ENCODE measurements at places on chromosomes 7 and 10.

GRCh38 chr10:132925614-132926013, 16.8 kb downstream of the CFAP46 start:
- no peak for DNase-seq

DNA sequence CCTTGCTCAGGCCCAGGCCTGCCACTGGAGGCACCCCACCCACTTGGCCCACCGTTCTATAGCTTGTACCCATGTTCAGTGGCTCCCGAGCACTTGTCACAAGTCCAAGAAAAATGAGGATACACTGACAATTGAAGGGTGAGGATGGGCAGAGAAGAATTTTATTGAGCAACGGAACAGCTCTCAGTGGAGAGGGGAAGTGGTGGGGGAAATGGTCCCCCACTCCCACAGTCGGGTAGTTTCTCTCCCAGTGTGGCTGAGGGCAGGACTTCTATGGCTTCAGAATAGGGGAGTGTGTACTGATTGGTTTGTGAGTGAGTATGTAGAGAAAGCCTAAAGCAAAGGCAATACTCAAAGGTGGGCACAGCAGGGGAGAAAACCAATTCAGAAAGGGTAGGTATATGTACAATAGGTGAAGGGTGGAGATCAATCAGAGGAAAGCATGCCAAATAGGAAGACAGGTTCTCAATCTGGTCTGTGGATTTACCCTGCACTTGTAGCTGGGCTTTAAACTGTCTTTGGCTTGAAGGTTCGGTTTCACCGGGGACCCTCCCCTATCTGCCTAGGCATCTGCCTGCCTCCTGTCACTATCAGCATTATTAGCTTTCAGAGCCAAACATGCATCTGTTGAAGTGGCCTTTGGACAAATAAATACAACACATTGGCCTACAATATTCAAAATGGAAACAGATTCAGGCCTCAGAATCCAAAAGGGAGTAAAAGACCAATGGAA, 8.9 kb upstream of the TSPAN13 start:
- DNase-seq, result no peak

GRCh38 chr7:84175461-84175860, 19.1 kb downstream of the SEMA3A start:
- DNase-seq, result no peak

DNA sequence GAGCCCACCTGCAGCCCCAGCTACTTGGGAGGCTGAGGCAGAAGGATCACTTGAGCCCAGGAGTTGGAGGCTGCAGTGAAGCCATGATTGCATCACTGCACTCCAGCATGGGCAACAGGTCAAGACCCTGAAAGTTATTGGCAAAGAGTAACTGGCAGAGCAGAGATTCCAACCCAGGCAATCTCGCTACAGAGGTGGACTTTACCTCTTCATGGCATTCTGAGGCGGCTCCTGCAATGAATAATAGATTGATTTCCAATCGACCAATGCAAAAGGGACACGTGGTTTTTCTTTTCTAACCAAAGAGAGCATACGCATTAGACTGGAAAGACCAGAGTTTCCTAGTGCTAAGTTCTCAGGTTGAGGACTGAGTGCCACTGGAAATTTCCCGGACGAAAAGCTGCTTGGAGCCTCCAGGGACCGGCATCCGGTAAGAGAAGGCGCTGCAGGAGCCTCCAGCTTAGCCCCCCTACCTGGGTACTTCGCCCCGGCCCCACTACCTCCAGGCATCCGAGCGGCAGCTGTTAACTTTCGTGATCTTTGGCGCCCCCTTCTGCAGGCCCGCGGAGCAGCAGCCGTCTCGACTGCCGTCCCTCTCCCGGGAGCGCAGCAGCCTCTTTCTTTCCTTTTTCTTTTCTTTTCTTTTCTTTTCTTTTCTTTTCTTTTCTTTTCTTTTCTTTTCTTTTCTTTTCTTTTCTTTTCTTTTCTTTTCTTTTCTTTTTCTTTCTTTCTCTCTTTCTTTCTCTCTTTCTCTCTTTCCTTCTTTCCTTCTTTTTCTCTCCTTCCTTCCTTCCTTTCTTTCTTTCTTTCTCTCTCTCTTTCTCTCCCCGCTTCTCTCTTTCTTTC, 4.1 kb downstream of the MBLAC1 start:
- peak; percentile 45 for DNase-seq

- DNase-seq, result no peak
Measured at GRCh38 chr10:44399659-44400451, 15.0 kb upstream of the CXCL12 start.

DNA sequence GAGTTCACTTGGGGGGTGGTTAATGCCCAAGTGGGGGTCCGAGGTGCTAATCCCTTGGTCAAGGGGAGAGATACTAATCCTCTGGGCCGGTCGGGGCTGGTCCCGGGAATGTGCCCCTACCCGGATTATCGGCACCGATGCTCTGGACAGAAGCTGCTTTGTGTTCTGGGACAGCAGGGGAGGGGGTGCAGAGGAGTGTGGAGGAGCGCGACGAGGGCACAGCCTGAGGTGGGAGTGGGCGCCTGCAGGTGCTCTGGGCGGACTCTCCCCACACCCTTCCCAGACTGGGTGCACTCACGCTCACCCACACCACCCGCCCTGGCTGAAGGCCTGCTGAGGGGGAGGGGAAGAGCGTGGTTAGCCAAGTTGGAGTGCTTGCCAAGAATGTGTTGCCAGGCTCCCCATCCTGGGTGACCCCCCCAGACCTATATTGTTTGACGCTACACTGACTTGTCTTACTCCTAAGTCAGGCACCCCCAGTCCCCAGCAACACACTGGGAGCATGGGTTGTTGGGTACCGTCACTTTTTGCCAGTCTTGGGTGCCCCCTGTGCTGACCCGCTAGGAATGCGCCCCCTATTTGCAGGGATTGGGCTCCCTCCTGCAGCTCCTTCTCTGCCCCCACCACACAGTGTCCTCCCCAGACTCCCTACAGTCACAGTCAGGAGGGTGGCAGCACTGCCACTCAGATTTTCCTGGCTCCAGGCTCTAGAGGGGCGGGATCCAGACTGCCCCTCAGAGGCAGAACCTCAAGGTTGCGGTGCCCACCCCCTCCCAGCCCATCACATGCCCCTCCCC, 1.2 kb downstream of the SLC4A2 start:
- DNase-seq, result no peak

DNA sequence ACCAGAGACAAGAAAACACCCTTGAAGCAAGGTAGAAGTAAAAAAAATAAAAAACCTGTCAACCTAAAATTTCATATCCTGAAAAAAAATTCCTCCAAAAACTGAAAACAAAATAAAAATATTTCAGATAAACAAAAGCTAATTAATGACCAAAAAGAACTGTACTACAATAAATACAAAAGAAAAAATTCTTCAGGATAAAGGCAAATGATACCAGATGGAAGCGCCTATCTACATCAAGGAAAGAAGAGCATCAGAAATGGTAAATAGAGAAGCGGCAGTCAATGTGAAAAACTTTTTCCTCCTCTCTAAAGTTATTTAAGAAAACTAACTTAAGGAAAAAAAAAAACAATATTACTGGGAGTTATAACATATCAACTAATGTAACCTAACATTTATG, 79.8 kb downstream of the RSU1 start:
- DNase-seq, result no peak

GRCh38 chr7:32905175-32905662, 13.7 kb upstream of the KBTBD2 start:
- DNase-seq, result peak; percentile 36

GRCh38 chr10:99540657-99541531, 8.2 kb downstream of the NKX2-3 start:
- no peak for DNase-seq

GRCh38 chr7:98826811-98827231, 43.0 kb downstream of the TMEM130 start:
- peak; percentile 58 for DNase-seq

DNA sequence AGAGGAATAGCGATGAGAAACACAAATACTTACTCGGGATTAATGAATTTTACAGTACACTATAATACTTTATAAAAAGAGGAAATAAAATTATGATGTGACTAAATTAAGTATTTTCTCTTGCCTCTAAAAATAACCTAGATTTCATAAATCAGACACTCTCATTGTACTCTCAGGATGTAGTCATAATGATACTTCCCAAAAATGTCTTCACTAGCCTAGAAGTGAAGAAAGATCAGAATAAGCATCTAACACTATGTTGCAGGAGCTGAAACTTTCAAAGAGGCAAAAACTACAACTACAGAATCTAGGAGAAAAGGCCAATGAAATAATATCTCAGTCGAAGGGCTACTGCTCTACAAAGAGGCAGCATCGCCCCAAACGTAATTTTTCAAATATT, 49.4 kb downstream of the DNAJC1 start:
- DNase-seq, result no peak

DNA sequence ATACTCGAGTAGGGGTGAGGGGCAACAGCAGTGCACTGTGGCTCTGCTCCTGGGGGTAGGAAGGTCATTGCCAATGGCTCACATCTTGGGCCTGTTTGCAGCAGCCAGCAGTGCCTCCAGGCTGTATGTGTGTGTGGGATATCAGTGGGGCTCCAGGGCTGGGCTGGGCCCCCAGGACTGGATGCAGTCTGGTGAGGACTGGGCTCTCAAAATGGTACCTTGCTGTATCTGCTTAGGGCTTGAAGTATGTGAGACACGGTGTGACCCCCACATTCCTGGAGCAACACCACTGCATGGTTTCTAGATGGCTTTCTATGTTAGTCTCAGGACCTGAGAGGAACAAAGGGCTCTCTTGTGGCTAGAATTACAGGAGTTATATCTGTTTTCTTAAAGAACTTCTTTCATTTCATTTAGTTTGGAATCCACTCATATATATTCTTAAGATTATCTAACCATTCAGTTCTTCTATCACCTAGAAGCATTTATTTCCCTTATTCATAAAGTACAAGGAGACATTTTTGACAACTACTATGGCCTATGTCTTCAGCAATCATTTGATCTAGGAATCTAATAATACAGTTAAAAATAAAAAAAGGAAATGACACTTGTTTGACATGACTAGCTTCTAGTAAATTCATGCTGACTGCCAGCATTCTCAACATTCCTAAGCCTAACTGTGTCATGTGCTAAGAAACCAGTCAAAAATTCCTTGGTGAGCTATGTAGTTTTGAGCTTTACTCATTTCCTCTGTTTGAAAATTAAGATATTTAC, 443.2 kb upstream of the SEMA3A start:
- DNase-seq, result no peak

DNA sequence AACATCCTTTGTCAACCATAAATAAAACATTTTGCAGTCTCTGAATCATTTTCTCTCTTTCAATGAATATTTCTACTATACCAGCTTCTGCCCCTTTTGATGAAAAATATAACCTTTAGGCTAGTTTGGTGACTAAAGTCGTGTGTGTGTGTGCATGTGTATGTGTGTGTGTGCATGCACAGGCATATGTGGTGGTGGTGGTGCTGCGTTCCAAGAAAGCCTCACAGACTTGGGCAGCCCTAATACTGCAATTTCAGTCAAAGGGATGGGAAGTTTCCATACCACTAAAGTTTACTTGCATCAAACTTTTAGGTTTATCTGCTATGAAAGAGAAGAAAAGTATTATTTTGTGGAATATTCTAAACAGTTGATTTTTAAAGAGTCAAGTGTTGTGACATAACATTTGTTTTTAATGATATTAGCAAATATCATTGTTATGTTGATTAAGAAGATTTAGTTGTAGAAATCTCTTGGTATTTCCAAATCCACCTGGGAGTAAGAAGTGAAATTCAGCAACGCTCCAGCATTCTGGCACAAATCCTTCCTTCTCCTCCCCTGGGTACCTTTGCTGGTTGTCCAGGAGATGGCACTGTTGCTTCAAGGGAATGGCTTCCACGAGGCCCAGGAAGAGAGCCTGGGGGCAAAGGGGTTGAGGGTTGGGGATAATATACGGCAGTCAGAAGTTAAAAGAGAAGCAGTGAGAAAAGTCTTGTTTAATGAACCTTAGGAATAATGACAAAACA, 41.5 kb downstream of the ASB4 start:
- DNase-seq, result peak; percentile 20

GRCh38 chr7:40468891-40469864, 334.4 kb downstream of the SUGCT start:
- DNase-seq, result no peak

DNA sequence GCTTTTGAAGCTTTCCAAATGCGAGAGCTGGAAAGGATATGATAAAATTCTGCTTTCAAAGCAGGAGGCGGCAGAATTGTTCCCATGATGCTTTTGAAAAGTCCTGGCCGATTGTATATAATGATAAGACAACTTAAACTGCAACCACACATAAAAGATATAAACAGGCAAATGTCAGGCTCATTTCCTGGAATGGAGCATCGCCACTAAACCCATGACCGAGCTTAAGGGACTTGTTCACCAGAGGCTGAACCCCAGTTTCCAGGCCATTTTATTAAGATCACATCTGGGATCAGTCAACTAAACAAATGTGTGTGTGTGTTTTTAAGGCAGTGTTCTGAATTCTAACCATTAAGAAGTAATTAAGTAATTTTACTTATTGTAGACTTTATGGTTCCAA, 131.6 kb downstream of the ITGA8 start:
- DNase-seq, result no peak

GRCh38 chr7:153190452-153190851, 430.9 kb downstream of the ACTR3B start:
- DNase-seq, result no peak

DNA sequence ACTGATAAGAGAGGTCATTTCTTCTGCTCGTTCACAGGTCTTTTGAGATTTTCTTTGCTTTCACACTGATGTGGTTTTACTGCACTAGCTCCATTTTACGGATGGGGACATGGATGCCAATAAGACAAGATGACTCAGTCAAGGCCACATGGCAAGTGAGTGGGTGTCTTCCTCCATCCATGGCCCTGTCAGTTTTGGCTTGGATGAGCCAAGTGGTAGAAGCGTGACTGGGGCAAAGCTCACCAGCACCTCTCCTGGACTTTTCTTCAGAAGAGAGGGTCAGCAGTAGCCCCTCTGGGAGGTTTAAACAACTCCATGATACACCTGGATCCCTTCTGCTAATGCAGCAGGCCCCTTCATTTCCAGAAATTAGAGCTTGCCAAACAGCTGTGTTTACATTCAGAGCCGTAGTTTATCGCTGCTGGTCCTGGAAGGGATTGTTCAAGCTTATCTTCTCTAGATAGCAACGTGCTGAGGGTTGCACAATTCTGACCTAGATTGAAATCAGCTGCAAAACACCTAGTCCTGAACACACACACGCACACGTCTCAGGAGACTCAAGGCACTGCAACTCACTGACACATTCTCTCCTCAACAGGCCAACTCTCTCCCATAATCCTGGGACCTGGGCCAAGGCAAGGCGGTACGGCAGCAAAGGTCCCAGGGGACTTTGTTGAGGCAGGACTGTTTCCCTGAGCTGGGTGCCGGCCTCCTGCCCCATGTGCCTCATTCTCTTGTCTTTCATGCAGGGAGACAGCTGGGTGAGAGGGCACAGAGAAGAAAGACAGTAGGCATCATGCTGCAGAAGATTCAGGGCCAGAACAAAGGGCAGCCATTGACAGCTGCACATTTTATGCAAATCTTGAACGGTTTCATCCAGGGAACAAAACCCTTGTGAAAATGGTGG, 14.2 kb upstream of the PDCD4 start:
- no peak for DNase-seq

DNA sequence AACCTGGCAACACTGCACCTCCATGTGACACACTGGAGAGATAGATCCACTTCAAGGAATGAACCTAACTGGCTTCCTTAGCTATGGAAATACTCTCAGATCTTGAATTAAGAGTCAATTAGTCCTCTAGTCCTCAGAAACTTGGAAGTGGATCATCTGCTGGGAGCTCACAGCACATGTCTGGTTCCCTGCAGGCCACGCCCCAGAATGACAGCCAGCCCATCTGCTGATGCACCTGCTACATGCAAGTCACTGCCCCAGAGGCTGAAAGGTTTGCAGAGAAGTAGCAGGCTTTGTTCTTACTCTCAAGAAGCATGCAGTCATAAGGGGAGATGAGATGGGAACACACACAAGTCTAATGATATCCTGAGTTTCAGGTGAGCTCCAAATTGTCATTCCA, 275.9 kb downstream of the SKAP2 start:
- no peak for DNase-seq

GRCh38 chr7:20219446-20220292, 2.5 kb upstream of the MACC1 start:
- peak; percentile 14 for DNase-seq

Measured in occipital lobe (tissue), 3 donors.